HuH-7 (cell line): ENCODE measurements at places on chromosomes 13 and 19.

DNA sequence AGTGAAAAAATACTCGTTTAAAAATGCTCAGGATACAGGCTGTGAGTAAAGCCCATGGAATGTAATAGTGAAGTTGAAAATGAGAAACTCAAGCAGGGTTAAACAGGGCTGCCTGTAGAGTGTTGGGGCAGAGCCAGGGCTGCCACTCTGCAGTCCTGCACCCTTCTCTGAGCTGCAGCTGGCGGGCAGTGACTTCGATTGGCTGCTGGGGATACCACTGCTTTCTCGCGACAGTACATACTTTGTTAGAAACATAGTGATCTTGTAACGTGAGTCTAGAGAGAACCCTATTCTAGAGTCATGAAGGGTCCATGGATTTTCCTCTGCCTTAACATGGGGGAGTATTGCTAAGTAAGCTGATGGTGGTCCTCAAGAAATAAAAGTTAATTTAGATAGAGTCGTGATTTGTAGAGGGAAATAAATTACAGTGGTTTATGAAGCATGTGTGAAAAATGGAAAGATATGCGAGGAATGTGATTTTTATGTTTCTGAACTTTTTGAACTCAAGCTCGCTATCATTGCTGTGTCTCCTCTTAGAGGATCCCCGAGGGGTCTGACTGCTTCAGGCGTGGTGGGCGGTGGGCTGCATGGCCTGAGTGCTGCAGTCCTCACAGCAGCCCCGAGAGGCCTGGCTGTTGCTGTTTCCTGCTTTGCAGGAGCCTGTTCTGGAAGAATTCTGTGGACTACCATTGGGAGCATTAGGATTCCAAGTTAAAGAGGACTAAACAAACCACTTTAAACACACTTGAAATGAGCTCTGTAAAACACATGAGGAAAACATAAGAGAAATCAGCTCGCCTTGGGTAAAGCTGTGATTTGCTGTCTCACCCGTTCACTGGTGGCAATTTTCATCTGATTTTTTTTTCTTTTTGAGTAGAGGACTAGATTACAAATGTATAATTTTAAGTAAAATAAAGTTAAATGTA lies 95.7 kb downstream of the ARHGEF7 start:
- no peak for DNase-seq

GRCh38 chr13:40613192-40613818 lies 53.1 kb downstream of the FOXO1 start:
- no peak for DNase-seq

DNA sequence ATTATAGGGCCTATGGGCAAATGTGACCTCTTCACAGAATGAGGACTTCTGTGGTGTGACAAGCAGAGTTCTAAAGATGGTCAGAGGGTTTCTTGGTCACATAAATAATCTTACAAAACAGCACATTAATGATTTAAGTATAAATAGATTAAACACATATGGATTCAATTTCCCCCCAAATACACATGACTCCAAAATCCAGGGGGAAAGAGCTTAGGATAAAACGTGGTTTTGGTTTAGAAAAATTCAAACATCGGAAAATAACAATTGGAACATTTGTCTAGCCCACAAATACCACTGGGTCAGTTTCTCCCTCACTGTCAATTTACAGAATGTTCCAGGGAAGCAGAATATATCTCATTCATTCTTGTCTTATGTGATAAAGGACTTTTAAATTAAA lies 283.1 kb downstream of the COG6 start:
- DNase-seq = no peak

DNA sequence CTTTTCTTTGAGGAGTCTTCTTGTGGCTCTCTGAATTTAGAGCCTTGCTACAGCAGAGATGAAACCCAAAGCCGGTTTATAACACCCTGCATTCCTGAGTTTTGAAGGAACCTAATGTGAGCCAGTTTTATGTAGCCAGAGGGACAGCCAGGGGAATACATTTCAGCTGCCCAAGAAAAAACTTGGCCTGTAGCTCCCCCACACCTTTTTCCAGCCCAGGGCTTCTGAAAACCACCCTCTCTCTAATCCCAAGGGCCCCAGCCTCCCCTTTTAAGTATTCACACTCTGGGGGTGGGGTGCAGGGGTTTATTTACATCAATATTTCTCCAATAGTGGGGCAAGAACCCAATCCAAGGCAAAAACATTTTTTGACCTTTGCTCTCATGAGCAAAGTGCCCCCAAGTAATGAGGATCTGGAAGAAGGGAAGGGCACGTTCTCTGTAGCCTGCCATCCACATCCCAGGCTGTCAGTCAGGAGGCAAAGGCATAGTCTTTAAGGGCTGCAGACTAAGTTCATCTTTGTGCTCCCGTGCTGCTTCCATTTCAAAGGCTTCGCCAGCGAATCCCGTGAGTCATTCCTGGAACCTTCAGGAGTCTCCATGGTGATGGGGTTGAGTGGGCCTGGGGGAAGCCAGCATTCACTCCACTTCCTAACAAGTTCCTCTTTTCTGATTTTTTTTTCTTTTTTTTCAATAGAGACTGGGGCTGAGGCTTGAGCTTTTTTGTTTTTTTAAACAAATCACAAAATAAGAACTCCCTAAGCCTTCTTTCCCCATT lies 33.2 kb upstream of the MEDAG start:
- DNase-seq = no peak

DNA sequence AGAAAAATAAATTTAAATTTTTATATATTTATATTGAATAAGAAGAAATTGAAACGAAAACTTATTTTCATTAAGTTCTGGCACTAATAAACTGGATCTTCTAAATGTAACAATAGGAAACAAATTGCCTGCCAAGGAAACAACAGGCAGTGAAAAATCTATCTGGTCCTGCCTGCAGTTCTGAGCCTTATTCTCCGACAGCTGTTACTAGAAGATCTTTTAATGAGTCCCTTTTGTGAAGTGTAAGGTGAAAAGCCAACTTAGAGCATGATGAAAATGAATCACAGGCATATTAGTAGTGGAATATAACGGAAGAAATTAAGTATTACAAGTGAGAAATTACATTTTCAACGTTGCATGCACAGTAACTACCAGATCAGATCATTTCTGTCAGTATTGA lies 1002.7 kb upstream of the PCDH20 start:
- DNase-seq = no peak

- DNase-seq = no peak
Measured at GRCh38 chr13:98447130-98447529, 129.8 kb downstream of the STK24 start.

- no peak for DNase-seq
Measured at GRCh38 chr19:362154-362553, 17.6 kb upstream of the MIER2 start.

DNA sequence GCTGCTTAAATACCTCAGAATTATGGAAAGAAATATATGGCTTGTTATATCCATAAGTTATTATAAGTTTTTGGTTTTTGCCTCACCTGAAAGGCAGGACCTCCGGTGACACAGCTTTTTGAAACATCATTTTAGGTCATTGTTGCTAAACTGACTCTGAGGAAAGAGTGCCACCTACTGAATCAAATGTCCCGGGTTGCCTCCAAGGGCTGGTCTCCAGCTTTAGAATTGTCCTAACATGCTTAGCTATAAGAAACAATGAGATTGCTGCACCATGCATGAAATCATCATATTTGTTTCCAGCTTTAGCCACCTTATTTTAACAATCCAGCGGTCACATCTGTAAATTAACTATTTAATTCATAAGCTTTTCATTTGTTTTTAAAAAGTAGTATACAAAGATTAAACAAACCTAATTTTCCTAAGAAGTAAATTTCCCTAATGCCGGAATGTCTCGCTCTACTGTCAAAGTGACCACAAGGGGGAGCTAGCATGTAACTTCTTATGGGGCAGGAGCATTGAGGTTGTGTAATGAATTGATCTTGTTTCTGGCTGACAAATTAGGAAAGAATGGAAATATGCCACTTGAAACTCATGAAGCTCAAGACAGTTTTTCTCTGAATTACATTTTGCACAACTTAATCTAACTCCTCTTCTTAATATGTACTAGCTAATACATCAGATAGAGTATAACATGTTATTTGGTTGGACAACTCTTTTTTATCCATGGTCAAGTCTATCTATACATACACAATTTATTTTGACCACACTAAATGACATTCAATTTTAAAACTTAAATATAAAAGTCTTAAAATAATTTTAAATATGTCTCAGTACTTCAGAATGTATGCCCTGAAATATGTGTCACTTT lies 6.7 kb upstream of the PCDH17 start:
- DNase-seq = peak; percentile 30

- DNase-seq = no peak
Measured at GRCh38 chr13:36848199-36848982, 29.4 kb downstream of the RFXAP start.

GRCh38 chr19:5624018-5624663 lies 1.3 kb downstream of the SAFB start:
- no peak for DNase-seq

- DNase-seq = no peak
Measured at GRCh38 chr13:45042539-45042938, 53.2 kb downstream of the GPALPP1 start.

GRCh38 chr13:40453351-40454021 lies 213.0 kb downstream of the FOXO1 start:
- no peak for DNase-seq

DNA sequence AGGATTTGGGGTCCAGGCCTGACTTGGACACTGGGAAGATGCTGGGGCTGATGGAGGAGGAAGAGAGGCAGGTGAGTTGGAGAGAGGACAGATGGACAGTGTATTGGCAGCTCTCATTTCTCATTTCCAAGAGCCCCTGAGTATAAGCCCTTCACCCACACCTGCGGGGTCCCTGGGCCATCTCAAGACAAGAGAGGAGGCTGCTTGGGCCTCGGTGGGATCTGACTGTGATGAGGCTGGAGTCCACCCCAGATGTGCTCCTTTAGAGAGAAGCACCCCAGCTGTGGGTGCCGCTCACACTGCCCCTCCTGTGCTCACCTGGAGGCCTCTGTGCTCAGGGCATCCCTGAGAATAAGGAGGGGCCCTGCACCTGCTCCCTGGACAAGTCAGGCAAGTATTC lies 3.7 kb downstream of the LILRA2 start:
- no peak for DNase-seq

- no peak for DNase-seq
Measured at GRCh38 chr13:106113796-106114195, 421.7 kb downstream of the EFNB2 start.

DNA sequence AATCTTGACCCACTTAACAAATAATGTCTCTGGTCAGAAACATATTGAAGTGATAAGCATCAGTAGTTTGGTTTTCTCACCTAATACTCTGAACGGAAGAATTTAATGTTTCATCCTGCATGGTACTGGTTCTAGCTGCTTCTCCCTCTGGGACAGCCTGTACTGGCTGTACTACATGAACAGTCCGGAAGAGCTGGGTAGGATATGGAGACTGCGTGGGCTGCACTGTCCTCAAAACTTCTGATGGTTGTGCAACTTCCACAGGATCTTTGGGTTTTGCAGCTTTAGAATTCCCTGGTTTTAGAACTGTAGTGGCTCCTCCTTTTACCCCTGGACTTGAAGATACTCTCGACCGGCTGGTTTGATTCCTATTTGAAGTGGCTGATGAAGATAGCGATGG lies 78.3 kb downstream of the ELF1 start:
- no peak for DNase-seq

DNA sequence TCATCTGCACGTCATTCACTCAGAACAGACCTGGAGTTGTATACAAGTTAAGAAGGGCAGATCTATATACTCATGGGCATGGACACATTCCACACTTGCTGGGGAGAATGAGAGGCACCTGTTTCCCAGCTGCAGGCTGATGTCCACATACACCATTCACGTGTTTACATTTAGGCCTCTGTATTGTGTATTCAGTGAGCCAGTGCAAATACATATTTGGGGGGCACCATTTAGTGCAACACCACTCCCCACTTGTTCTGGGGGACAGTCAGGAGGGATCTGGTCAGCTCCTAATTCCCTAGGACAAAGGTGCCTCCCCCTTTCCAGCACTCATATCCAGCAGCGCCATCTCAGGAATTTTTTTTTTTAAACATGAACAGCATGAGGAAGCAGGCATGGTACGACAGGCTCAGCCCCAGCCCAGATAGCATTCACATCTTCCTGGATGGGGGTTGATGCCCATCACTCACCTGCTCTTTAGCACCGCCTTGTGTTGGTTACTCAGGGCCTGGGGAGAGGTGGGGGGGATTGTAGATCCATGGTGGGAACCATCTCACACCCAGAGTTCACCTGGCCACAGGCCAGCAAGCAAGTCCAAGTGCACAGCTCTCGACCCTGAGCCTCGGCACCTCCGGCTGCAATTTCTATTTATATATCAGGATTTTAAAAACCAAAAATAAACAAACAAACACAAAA lies 56.9 kb upstream of the ZNF254 start:
- no peak for DNase-seq

- DNase-seq = peak; percentile 90
Measured at GRCh38 chr19:13764101-13764807, at the start of gene MRI1. MRI1 (plus strand) TSS chr19:13764522; CDS start chr19:13764589, 67 bp downstream.

DNA sequence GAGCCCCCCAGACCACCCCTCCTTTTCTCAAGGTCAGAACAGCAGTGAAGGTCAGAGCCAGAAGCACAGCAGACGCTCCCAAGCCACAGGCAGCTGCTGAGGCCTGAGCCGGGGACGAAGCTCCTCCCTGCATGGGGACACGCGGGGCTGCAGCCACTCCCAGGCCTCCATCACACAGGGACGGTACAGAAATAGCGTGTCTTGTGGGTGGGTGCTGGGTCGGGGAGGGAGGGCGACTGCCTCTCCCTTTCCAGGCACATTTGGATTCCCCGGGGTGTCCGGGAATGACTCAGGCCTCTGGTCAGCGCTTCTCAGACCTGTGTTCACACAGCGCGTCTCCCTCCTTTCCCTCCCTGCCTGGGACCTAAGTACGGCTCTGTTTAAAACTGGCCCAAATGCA lies 33.2 kb downstream of the RASA3 start:
- peak; percentile 67 for DNase-seq

GRCh38 chr13:46570273-46570672 lies 17.3 kb downstream of the LRCH1 start:
- no peak for DNase-seq

GRCh38 chr13:100208626-100209025 lies 119.7 kb downstream of the PCCA start:
- DNase-seq = no peak

GRCh38 chr13:25306671-25307464 lies 5.4 kb downstream of the NUP58 start:
- no peak for DNase-seq

GRCh38 chr19:35783469-35784434 lies 8.4 kb downstream of the ARHGAP33 start:
- no peak for DNase-seq

GRCh38 chr13:43303033-43303729 lies 279.8 kb downstream of the DNAJC15 start:
- DNase-seq = no peak
